ENCODE measurements at places on chromosomes 16 and 17.
A peak's percentile ranks its signal among the peaks of the same experiment; 100 is the strongest.

- no peak for DNase-seq
These were observed 14.9 kb upstream of the CBFB start for GRCh38 chr16:67013823-67014633.

DNA sequence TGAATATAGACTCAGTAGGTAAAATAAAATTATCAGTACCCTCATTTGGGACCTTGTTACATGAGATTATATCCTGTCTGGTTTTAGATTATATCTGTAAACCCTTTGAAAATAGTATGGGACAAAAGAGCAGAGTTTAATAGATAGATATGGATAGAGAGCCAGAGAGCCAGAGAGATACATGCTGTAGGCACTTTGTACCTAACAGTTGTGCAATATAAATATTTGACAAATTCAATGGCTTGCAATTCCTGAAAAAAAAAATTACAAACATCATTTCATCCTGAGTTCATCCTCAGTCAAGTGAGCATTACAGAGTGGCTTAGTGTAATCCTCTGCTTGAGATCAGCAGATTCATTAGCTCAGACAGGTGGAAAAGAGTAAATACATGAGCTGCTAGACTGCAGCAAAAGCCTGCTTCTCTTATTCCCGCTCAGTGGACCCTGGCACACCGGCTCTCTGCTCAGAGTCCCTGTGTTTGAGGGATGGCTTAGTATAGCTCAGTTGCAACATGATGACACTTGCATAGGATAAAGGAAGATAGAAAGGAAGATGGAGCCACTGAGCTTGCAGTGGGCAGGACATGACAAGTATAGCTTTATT, 931.6 kb upstream of the GOT2 start:
- no peak for DNase-seq

DNA sequence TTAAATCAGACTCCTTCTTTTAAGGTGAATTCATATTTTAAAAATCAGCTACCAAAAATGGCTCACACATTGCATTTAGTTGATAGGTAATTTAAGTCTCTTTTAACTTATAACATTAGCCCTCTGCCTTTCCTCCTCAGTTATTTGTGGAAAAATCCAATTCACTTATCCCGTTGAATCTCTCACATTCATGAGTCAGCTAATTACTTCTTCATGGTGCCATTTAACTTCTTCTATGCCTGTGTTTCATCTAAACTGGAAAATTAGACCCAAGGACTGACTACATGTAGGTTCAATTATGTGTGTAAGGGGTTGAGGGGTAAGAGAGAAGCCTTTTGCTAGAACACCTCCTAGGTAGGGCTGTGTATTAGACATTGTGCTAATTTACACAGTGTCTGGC, 18.4 kb upstream of the SLFN5 start:
- no peak for DNase-seq

DNA sequence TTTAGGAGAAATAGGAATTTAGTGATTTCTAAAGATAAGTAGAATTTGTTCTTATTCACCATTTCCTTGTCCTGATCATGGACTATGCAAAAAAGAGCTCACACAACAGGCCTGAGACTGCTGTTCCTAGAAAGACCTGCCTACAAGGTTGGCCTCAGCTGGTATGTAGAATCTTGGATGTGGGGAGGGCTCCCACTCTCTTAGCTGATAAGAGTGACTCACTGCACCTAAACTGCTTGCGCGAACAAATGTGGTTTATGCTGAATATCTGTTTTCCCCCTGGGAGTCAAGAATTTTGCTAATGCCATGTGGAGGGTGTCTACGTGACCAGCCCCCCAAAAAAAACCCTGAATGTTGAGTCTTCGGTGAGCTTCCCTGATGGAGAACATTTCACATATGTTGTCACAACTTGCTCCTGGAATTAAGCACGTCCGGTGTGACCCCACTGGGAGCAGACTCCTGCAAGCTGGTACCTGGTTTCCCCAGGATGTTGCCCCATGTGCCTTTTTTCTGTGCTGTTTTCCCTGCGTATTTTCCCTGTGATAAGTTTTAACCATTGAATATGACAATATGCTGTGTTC, 68.8 kb upstream of the HSBP1 start:
- no peak for DNase-seq

- DNase-seq = no peak
These were observed 9.5 kb downstream of the TBX21 start for GRCh38 chr17:47742319-47743181.

DNA sequence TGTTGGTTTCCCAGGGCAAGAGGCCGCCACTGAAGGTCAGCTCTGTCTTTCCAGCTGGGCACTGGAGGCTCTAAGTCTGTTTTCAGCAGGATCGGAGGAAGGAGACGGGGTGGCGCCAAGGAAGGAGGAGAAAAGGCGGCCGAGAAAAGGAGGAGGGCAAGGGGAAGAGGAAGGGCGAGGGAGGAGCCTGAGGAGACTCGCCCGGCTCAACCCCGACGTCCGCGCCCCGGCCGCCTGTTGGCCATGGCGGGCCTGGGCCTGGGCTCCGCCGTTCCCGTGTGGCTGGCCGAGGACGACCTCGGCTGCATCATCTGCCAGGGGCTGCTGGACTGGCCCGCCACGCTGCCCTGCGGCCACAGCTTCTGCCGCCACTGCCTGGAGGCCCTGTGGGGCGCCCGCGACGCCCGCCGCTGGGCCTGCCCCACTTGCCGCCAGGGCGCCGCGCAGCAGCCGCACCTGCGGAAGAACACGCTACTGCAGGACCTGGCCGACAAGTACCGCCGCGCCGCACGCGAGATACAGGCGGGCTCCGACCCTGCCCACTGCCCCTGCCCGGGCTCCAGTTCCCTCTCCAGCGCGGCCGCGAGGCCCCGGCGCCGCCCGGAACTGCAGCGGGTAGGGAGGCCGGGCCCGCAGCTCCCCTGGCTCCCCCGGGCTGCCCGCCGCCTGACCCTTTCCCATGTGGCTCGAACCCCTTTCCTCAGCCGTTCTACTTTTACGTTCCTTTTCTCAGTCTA, at the start of gene RNF135:
Gene RNF135, plus strand, starts transcription at position 209 of the 737 bp plus-strand sequence. Its CDS starts 35 bp downstream, at position 244.
- no peak for DNase-seq

- DNase-seq = no peak
These were observed 88.1 kb downstream of the DNAH17 start for GRCh38 chr17:78488867-78489634.

DNA sequence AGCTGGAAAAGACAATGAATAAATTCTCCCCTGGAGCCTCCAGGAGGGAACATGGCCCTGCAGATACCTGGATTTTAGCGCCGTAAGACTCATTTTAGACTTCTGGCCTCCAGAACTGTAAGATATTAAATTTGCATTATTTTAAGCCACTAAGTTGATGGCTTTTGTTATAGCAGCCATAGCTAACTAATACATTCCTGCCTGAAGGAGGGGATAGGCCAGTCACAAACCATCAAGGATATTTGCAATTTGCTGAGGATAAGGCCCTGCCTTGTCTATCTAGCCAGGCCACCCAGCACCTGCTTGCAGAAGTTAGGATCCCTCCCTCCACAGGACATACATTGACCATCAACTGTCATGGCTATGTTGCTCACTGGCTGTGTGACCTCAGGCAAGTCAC, 4.9 kb upstream of the KCNG4 start:
- DNase-seq = no peak

DNA sequence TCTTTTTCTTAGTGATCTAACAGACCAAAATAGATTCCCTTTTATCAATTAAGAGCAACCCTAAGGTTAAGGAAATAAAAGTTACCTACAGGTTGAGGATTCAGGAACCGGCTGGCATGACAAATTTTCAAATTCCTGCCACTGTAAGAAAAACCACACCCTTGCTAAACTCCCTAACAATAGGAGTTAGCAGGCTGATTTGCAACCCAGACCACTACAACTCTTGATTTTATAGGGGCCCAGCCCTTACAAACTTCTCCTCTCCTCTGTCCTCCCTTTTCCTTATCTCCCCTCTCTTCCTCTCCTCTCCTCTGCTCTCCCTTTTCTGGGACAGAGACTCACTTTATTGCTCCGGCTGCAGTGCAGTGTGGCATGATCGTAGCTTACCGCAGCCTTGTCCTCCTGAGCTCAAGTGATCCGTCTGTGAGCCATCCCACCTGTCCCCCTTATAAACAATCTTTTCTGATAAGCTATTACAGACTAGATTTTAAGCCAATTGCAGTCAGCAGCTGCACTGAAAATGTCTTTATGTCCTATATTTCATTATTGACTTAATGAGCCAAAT, 418.9 kb downstream of the CDH8 start:
- DNase-seq = no peak

GRCh38 chr17:73746314-73747073, 102.2 kb upstream of the SDK2 start:
- no peak for DNase-seq

- no peak for DNase-seq
These were observed 12.2 kb downstream of the AIPL1 start for GRCh38 chr17:6422654-6423241.

DNA sequence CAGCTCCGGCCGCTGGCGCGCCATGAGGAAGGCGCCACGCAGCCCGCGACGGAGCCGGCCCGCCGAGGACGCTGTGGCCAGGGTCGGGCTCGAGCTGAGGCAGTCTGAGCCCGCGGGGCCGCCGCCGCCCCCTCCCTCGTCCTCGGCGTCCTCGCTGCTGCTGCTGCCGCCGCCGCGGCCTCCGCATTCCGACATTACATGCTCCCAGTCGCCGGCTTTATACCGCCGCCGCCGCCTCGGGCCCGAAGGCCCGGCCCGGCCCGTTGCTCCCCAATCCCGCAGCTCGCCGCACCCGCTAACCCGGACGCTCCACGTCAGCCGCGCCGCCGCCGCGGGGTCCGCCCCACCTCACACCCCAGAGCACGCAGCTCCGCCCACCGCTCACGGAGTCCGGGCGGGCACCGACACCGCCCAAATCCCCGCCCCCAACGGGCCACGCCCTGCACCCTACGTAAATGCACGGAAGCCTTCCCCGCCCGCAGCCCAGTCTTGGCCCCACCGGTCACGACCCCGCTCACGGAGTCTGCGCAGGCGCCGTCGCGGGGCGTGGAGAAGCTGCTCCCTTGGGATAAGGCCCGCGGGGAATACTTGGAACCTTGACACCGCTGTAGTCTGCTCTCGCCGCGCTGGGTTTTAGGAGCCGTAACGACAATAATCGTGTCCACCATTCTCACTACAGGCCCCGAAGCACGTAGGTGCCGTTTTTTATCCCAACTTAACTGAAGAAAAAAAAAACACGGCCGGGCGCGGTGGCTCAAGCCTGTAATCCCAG, at the start of gene TXNDC11:
Gene TXNDC11, minus strand, starts transcription at position 322 of the 772 bp plus-strand sequence. Its CDS starts 127 bp downstream, at position 195.
- peak; percentile 93 for DNase-seq

DNA sequence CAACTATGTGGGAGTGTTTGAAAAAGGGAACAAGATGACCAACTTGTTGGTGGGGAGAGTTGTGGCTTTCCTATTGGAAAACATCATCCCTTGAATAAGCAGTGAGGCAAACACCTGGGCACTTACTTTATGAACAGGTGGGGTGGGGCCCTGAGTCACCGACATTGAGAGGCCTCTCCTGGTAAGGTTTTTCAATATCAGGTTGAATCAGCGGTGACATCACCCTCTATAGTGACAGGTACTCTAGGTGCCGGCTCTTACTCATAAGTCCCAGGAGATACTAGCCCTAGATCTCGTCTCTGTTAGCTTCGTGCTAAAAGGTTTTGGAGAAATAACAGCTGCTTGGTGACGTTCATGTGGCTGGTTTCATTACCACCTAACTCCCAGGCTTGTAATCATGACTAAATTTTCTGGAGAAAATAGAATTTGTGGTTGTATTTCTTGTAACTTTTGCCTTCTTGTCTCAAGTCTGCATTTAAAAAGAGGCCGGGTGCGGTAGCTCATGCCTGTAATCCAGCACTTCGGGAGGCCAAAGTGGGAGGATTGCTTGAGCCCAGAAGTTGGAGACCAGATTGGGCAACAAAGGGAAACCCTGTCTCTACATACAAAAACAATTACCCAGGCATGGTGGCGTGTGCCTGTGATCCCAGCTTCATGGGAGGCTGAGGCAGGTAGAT, 19.3 kb downstream of the CDH1 start:
- no peak for DNase-seq

DNA sequence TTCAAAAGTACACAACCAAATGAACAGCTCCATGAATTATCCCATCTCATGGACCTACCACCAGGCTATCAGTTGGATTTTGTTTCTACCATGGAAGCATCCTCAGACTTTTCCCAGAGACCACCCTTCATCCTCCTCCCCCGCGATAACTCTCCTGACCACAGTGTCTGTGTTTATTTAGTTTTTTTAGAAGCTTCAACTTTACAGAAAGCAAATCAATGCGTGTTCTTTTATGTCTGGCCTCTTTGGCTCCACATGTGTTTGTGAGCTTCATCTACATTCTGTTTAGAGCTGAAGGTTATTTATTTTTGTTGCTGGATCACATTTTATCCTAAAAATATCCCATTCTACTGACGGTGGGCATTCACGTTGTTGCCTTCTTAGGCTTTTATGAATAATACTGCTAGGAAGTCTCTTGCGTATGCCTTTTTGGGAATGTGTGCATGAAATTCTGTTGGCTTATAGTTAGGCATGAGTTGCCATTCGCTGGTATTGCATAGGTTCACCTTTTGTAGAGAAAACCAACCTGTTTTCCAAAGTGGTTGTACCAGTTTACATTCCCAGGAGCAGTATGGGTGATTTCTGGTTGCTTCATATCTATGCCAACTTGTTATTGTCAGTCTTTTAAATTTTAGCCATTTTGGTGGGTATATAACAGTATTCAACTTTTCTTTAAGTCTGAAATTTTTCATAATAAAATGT, 83.0 kb downstream of the CMIP start:
- no peak for DNase-seq

DNA sequence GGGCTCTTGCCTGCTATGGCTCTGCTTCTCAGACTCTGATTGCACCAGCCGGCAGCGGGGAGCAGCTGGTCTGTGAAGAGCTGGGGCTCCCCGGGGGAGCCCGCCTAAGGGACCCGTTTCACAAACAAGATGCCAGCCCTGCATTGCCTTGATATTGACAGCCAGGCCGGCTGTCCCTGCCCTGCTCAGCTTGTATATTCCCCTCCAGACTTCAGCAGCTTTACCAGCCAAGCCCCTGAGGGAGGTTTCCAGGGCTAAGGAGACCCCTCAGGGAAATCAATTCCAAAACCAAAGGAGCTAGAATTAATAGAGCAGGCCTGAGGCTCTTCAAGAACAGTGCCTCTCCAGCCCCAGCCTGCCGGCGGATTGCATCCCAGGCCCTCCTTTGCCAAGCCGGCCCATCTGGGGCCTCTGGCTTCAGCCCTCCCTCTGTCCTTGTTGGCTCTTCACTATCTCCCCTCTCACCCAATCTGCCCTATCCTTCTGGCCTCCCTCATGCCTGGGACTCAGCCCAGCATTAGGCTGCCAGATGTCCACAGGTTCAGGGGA, 5.7 kb downstream of the CALB2 start:
- DNase-seq = no peak

GRCh38 chr17:61305024-61305423, 94.6 kb upstream of the TBX2 start:
- DNase-seq = no peak

DNA sequence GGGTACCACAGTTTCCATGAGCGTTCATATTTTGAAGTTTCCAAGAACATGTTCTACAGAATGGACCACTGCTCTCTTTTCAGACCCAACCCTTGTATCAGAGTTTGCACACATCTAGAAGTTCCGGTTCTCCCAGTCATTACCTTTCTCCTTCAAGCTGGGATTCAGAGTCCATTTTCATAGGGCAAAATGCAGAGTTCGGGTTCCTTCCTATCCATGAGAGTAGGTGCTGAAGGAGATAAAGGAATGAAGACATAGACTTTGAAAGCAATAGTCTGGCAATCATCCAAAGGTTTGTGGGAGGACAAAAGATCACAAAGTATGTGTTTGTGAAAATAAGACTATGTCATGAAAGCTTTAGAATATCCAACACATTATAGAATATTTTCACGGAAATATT, 699.6 kb downstream of the MAF start:
- DNase-seq = no peak
